NCI-H1105 (cell line): ENCODE measurements at places on chromosomes 7 and 10.

- no peak for DNase-seq
Observed at GRCh38 chr10:112533916-112534315, 86.9 kb downstream of the VTI1A start.

GRCh38 chr7:138316421-138317043, 143.5 kb upstream of the TRIM24 start:
- no peak for DNase-seq

DNA sequence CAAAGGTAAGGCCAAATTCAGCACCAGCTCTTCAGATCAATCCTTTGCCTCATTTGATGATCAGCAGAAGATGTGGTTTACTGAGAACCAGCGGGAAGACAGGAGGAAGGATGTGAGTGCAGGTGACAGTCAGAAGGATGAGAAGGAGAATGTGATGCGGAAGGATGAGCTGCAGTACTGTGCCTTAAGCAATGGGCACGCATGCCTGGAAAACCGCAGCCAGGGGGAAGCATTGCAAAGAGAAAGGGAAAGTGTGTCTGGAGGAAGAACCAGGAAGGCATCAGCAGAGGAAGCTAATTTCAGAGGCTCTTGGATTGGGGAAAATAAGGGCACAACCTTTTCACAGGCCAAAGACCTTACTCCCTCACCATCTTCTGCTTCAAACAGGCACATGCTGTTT, 25.7 kb downstream of the C10orf71 start:
- no peak for DNase-seq

- no peak for DNase-seq
Observed at GRCh38 chr7:130369831-130370550, 10.3 kb upstream of the CPA1 start.

DNA sequence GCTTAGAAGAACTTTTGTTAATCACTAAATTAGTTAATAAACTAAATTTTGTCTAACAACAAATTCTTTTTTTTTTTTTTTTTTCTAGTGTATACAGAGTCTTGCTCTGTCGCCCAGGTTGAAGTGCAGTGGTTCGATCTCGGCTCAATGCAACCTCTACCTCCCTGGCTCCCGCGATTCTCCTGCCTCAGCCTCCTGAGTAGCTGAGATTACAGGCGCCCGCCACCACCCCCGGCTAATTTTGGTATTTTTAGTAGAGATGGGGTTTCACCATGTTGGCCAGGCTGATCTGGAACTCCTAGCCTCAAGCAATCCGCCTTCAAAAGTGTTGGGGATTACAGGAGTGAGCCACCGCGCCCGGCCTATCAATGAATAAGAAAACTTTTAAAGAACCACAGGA, 1.1 kb upstream of the IQUB start:
- no peak for DNase-seq

DNA sequence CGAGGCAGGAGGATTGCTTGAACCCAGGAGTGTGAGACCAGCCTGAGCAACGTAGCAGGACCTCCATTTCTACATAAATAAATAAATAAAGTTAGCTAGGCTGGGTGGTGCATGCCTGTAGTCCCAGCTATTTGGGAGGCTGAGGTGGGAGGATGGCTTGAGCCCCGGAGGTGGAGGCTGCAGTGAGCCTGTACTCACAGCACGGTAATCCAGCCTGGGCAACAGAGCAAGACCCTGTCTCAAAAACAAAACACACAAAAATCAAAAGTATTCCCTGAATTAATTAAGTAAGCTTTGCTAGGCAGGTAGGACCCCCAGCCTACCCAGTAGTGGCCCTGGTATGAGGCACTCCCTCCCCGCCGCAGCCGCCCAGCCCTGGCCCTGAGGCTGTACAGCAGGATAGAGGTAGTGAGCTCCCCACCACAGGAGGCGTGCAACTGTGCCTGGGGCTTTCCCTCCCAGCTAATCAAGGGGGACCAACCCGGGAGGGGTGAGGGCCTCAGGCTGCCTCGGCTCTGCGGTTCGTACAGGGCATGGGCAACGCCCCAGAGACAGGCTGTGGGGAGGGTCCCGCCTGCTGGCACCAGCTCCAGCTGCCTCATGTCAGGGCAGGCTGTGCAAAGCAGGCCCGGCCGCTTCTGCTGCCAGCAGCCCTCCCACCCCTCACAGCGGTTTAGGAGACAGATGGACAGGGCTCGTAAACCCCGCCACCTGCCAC, 1.0 kb upstream of the CYP2W1 start:
- DNase-seq, result no peak

- no peak for DNase-seq
Observed at GRCh38 chr10:126223512-126224067, 164.7 kb downstream of the ADAM12 start.

DNA sequence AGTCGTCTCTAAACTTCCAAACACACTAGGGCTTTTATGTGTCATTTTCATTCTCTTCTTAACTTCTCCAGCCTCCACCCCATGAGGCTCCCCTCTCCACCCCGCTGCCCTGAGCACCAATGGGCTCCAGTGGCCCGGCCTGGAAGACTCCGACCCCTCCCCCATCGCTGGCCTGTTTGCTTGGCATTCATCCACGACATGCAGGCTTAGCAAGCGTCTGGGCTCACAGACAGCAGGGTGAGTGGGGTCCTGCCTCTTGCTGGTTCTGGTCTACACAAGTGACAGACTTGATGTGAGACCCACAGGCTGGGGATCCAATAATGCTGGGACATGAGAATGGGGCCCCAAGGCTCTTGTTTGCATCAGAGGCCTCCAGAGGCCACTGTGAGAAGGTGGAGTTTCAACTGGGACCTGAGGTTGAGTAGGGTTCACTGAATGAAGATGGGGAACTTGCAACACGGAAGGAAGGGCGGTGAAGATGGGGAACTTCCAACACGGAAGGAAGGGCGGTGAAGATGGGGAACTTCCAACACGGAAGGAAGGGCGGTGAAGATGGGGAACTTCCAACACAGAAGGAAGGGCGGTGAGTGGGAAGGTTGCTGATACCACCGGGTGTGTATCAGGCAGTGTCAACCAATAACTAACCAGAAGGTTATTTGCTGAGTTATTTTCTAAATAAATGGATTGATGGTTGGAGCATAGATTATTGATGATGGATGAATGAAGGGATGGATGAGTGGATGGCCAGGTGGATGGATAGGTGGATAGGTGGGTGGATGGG, 14.0 kb downstream of the KNDC1 start:
- DNase-seq, result no peak

- no peak for DNase-seq
Observed at GRCh38 chr10:104429846-104430245, 76.2 kb downstream of the CFAP58 start.

- DNase-seq, result no peak
Observed at GRCh38 chr10:14564268-14564744, 210.4 kb downstream of the FAM107B start.

DNA sequence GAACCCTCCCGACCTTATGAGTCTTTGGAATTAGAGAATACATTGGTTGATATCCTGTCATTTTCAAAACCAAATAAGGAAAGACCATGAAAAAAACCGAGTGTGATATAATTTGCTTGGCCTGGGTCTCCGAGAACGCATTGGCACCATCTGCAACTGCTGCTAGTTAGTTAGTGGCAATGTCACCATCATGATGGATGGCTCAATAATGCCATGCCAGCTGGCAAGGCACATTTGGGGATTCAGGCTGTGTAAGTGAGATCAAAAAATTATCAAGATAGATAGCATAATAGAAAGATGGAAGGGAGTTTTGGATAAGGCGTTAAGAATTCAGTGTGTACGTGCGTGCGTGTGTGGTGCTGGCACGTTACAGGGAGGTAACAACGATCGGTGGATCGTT, 134.7 kb upstream of the TCERG1L start:
- no peak for DNase-seq
